Spleen (tissue), 13 donors: ENCODE measurements at places on chromosomes 11 and 22.
A peak's percentile ranks its signal among the peaks of the same experiment; 100 is the strongest.

GRCh38 chr11:82828472-82828871 lies 71.8 kb downstream of the PRCP start:
- no peak overlapping the region for H3K4me3 ChIP-seq
- H3K27me3 ChIP-seq = no peaks in the 10 kb centered on the region
- H3K4me1 ChIP-seq = no peaks in the 10 kb centered on the region
- peaks cover 54% of the 10 kb centered on the region for H3K36me3 ChIP-seq

DNA sequence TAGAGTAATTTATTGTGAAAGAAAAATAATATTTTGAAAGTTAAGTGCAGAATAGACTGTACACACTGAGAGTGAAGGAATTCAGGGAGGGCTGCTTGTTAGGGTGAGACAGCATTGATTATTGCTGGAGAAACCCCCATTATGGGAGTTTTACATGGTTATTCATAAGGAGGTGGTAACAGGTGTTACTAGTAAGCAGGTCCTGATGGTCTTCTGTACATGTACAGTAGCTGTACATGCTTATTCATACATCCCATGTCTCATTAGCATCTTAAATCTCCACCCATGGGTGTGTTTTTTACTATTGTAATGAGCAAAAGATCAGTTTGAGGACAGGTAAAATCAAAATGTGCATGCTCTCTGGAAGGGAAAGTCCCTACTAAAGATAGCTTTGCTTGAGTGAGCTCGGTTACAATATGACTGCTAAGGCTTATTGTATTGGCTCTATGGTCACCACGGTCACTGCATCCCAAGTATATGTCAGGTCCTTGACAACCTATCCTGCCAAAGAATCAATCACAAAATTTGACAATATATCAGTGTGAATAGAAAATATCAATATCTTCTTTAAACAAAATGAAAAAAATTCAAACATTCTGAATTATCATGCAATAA lies 6.2 kb downstream of the KDM4F start:
- no peak for DNase-seq
- peaks cover 8% of the 10 kb centered on the region for H3K27me3 ChIP-seq
- H3K4me3 ChIP-seq = no peak overlapping the region
- no peaks in the 10 kb centered on the region for H3K4me1 ChIP-seq

GRCh38 chr11:1308743-1309497 lies 512 bp downstream of the TOLLIP start:
- H3K27me3 ChIP-seq = no peaks in the 10 kb centered on the region
- peaks cover 72% of the 10 kb centered on the region for H3K4me1 ChIP-seq
- DNase-seq = no peak
- peak overlapping the region; percentile 97 for H3K27ac ChIP-seq
- H3K36me3 ChIP-seq = peaks cover 11% of the 10 kb centered on the region
- H3K4me3 ChIP-seq = peak overlapping the region; percentile 91

DNA sequence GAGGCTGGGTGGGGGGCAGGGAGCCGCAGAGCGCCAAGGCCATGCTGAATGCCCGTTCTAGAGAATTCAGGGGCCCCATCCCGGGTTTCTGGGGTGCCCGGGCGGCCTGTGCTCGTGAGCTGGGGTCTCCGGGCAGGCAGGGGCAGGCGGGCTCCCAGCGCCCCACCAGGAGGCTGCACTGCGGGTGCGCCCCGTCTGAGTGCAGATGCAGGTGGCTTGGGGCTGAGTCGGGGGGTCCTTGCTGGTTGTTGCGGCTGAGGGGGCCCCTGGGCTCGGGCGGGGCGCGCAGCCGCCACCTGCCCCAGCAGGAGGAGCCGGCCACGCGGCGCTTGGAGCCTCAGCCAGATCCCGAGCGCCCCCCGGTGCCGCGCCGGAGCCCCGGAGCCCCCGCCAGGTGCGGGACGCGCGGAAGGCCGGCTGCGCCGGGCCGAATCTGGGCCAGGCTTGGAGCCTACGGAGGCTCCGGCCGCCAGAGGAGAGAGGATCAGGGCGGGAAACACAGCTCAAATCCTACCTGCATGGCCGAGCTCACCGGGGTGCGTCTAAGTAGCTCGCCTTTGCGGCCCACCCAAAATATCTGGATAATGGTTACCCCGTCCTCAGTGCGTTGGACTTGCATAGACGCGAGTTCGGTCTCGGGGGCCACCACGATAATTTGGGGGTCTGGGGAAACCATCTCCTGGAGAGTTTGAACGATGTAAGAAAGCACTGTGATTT lies 590 bp upstream of the IGF2 start:
- no peak overlapping the region for H3K27ac ChIP-seq
- H3K27me3 ChIP-seq = peaks cover 63% of the 10 kb centered on the region
- peaks cover 47% of the 10 kb centered on the region for H3K4me1 ChIP-seq
- H3K4me3 ChIP-seq = no peak overlapping the region

DNA sequence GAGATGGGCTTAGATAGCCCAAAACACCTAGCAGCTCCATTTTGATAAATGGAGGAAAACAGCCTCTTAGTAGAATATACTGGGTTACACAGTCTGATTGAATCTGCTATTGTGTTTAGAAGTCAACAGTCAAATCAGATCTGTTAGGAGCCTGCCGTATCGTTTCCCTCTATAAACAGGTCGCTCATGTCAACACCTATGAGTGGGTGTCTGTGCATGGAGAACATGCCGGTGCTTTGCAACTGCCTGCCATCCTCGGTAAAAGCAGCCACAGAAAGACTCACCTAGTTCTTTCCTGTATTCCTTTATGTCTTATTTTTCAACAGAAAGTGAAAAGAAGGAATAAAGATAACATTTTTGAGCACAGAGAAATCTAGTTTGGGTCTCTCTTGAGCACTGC lies 99.4 kb downstream of the ETS1 start:
- H3K4me3 ChIP-seq = no peak overlapping the region
- no peak for DNase-seq
- H3K36me3 ChIP-seq = peaks cover 100% of the 10 kb centered on the region
- peak overlapping the region; percentile 27 for H3K27ac ChIP-seq

GRCh38 chr22:26779108-26779507 lies 121.7 kb downstream of the MIAT start:
- H3K27me3 ChIP-seq = no peaks in the 10 kb centered on the region
- peaks cover 6% of the 10 kb centered on the region for H3K36me3 ChIP-seq

GRCh38 chr11:66479394-66480116 lies 679 bp upstream of the DPP3 start:
- H3K36me3 ChIP-seq = peaks cover 3% of the 10 kb centered on the region
- H3K27me3 ChIP-seq = no peaks in the 10 kb centered on the region
- peaks cover 30% of the 10 kb centered on the region for H3K4me1 ChIP-seq
- peak overlapping the region; percentile 81 for H3K4me3 ChIP-seq

- peaks cover 16% of the 10 kb centered on the region for H3K36me3 ChIP-seq
- no peaks in the 10 kb centered on the region for H3K4me1 ChIP-seq
- no peak for DNase-seq
- no peak overlapping the region for H3K27ac ChIP-seq
- no peak overlapping the region for H3K4me3 ChIP-seq
Observed at GRCh38 chr11:10778217-10778970, 27.3 kb downstream of the CTR9 start.

- no peaks in the 10 kb centered on the region for H3K4me1 ChIP-seq
- H3K4me3 ChIP-seq = no peak overlapping the region
- H3K27me3 ChIP-seq = no peaks in the 10 kb centered on the region
- H3K36me3 ChIP-seq = peaks cover 92% of the 10 kb centered on the region
Observed at GRCh38 chr11:67252831-67253239, 13.4 kb upstream of the GRK2 start.

GRCh38 chr11:10349806-10350205 lies 44.9 kb downstream of the ADM start:
- H3K27ac ChIP-seq = no peak overlapping the region
- no peak for DNase-seq
- H3K36me3 ChIP-seq = no peaks in the 10 kb centered on the region
- H3K27me3 ChIP-seq = no peaks in the 10 kb centered on the region

GRCh38 chr11:112748713-112749543 lies 212.3 kb upstream of the NCAM1 start:
- H3K36me3 ChIP-seq = no peaks in the 10 kb centered on the region
- peaks cover 4% of the 10 kb centered on the region for H3K27me3 ChIP-seq
- no peak for DNase-seq
- H3K4me1 ChIP-seq = no peaks in the 10 kb centered on the region
- H3K4me3 ChIP-seq = no peak overlapping the region
- H3K27ac ChIP-seq = no peak overlapping the region

DNA sequence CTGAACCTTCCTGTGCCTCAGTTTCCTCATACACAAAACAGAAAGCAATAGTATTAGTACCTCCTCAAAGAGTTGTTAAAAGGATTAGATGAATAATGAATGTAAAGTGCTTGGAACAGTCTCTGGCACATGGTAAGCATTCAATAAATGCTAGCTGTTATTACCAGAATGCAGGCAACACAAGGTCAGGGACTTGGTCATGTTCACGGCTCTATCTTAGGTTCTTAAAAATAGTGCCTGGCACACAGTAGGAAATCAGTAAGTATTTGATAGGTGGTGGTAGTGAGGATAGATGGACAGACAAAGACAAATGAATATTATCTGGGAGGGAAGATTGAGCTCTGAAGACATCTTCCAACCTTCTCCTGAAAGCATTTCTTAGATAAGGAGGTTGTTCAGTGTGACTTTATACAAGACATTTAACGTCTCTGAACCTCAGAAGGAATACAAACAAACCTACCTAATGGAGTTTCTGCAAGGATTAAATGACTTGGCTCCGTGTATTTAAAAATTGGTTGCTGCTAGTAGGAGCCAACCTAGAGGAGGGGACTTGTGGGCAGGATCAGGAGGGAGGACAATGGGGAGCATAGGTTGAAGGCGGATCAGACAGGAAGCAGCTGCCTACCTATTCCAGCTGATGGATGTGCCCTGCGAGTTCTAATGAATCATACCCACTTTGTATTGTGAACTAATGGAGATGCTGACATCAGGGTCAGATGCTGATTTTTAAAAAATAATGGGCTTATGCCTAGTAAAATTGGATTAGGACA lies 94.1 kb downstream of the DBX1 start:
- DNase-seq = no peak
- H3K27ac ChIP-seq = no peak overlapping the region
- H3K27me3 ChIP-seq = no peaks in the 10 kb centered on the region
- H3K4me1 ChIP-seq = no peaks in the 10 kb centered on the region
- no peak overlapping the region for H3K4me3 ChIP-seq
- H3K36me3 ChIP-seq = no peaks in the 10 kb centered on the region

DNA sequence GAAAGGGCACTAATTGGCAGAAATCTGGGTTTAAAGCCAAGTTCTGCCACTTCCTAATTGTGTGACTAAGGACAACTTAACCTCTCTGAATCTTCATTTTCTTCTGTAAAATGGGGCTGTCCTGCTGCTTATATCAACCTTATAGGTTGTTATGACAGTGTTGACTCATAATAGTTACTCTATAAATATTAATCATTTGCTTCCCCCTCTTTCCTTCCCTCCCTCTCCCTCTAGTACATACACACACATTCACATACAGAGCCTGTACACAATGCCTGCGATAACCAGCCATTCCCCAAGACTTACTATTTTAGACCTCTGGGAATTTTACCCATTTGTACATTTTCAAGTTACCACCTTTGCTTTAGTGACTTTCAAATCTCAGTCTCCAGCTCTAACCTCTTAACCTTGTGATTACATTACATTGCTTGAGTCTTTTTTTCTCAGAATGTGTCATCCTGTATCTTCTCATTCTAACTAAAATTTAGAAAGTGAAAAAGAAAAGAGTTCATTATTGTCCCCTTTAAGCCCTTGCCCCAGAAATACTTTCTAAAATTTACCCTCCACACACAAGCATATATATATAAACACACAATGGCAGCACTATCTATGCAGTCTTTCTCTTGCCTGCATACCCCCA lies 31.9 kb downstream of the GDPD4 start:
- H3K36me3 ChIP-seq = no peaks in the 10 kb centered on the region
- DNase-seq = no peak
- H3K4me3 ChIP-seq = no peak overlapping the region

GRCh38 chr11:87493516-87493915 lies 455.8 kb downstream of the TMEM135 start:
- no peak overlapping the region for H3K4me3 ChIP-seq
- no peaks in the 10 kb centered on the region for H3K27me3 ChIP-seq
- H3K4me1 ChIP-seq = no peaks in the 10 kb centered on the region
- H3K27ac ChIP-seq = no peak overlapping the region
- no peaks in the 10 kb centered on the region for H3K36me3 ChIP-seq

DNA sequence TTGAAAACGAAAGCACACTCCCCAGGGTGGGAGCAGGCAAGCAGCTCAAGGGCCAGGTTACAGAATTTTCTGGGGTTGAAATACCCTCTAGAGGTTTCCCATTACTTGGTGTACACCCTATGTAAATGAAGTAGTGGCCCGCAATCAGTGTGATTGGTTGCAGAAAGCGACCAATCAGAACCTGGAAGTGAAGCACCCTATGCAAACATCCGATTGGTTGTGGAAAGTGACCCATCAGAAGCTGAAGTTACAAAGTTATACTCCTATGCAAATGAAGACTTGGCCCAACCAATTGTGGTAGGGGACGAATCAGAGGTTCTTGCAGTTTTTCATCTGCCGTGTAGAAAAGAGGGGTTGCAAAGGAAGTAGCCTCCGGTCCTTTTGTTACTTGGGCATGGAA lies 19.2 kb downstream of the PRR5 start:
- H3K4me3 ChIP-seq = no peak overlapping the region
- H3K27me3 ChIP-seq = no peaks in the 10 kb centered on the region
- peaks cover 19% of the 10 kb centered on the region for H3K36me3 ChIP-seq
- H3K27ac ChIP-seq = no peak overlapping the region

- H3K4me1 ChIP-seq = peaks cover 5% of the 10 kb centered on the region
- DNase-seq = no peak
- no peak overlapping the region for H3K4me3 ChIP-seq
- no peak overlapping the region for H3K27ac ChIP-seq
Observed at GRCh38 chr11:76609736-76610370, 60.7 kb downstream of the LRRC32 start.

DNA sequence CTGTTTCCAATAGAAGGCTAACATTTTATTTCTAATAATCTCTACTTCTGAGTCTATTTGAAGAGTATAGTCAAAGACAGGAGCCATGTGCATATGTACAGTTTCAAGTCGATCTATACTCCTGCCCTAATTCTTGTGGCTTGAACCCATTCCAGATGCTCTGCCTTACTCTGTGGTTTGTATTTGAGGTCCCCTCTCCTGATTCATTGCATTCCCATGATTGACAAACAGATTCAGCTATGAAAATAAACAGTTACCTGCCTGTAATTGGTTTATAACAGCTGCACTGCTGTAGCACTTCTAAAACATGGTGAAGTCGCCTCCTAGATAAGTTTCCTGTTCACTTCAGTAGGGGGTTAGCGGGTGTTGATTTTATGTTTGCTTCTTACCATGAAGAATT lies 138.7 kb downstream of the SOX6 start:
- no peaks in the 10 kb centered on the region for H3K4me1 ChIP-seq
- no peaks in the 10 kb centered on the region for H3K27me3 ChIP-seq
- DNase-seq = no peak
- H3K4me3 ChIP-seq = no peak overlapping the region
- no peak overlapping the region for H3K27ac ChIP-seq

GRCh38 chr11:64450168-64450560 lies 91.2 kb downstream of the RPS6KA4 start:
- no peaks in the 10 kb centered on the region for H3K27me3 ChIP-seq
- H3K27ac ChIP-seq = no peak overlapping the region
- no peak overlapping the region for H3K4me3 ChIP-seq

DNA sequence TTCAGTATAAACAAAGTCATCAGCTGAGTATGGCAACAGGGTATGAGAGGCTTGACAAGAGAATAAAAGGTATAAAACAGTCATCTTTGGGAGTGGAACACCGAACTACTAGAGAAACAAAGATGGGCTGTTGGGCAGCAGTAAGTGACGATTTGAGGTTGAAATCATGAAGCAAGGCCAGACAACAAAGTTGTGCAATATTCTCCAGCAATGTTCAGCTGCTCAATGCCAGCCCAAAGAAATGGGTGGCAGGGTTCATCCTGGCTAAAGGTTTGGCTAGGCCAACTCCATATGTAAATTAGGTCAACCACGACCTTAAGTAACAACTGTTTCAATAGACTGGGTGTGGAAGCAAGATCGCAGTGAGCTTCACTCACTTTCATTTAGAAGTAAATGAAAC lies 6.2 kb downstream of the APIP start:
- H3K4me1 ChIP-seq = peaks cover 15% of the 10 kb centered on the region
- no peak overlapping the region for H3K4me3 ChIP-seq
- no peaks in the 10 kb centered on the region for H3K27me3 ChIP-seq
- no peak for DNase-seq
